ENCODE measurements at places on chromosomes 4 and X. TPM values are rescaled to one million over a fixed set of nuclear protein-coding genes. Genes with fewer than 3 reads are reported as not detected.

GAGE12E gene
- total RNA-seq: not detected

KDM6A gene
- total RNA-seq: 9.6 TPM

ABCG2 gene
- total RNA-seq: 1.1 TPM

GAGE1 gene
- not detected for total RNA-seq

RRH gene
- total RNA-seq: not detected

ADAM29 gene
- total RNA-seq: not detected

SULT1E1 gene
- not detected for total RNA-seq

HSFX4 gene
- not detected for total RNA-seq

CTAG1A gene
- not detected for total RNA-seq

PNMA6A gene
- total RNA-seq: 1.4 TPM

DMRTC1B gene
- not detected for total RNA-seq

TENM3 gene
- 6.0 TPM for total RNA-seq

BEND2 gene
- total RNA-seq: not detected

All from bronchial smooth muscle cell (primary cell).